Left forelimb (tissue), 1 donor: ENCODE measurements at places on chromosomes 5 and 9.
A peak's percentile ranks its signal among the peaks of the same experiment; 100 is the strongest.

GRCh38 chr5:77145666-77146065, 58.6 kb upstream of the ZBED3 start:
- no peak for DNase-seq

DNA sequence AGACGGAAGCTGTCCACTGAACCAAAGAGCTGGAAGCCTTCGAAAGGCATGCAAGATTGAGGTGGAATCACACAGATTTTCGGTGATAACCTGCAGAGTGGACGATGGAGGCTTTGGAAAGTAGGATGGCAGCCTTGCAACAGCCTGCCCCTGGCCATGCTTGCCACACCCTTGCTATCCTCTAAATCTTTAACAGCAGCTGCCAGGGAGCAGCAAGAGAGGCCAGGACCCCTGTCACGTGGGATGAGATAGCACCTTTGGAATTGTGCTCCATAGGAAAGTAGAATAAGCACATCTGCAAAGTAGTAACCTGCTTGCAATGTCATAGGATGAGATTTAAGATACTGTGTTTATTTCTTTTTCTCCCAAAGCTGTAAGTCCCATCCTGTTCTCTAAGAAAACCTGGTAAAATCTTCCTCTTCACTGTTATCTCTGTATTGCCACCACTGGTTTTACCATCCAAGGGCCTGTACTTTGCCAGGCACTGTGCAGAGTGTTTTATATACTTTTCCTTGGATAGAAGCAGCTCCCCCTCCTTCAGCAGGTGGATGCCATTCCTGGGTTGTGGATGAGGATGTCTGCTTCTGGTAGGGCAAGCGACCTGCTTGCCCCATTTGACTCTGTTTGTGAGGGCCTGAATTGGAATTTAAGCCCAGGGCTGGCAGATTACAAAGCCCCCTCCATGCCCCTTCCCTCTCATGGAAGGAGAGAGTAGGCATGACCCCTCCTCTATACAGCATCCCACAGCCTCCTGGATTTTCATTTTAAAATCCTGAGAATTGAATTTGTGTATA, 10.1 kb downstream of the TRIO start:
- no peak for DNase-seq

DNA sequence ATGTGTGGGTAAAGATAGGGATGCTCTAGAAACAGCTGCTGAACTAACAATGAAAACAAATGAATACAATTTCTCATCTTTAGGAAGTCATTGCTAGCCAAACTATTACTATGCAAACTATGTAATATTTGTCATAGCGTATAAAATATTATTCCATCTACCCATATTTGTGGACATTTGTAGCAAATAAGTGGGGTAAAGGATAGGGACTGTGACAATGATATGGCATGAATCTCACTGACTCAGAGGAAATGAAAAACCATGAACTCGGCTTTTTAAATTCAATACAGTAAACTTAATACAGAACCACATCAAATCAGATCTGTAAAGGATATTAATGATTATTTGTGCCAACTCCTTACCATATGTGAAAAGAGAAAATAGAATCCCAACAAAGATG, 16.7 kb upstream of the TAS2R1 start:
- no peak for DNase-seq

DNA sequence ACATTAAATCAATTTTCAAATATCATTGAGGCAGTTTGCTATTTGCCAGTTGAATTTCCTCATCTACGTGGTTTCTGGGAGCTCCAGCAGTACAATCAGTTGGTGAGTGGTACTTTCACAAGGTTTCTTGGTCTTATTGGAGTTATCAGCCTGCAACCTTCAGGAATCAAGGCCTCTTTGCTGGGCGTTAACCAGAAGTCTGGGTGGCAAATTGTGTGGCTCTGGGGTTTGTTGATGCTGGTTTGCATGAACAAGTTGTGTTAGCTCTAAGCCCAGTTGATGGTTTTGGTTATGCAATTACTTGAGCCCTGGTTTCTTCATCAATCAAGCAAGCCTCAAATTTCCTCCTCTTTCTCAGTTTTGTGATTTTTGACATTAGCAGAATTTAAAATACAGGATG, 152.9 kb upstream of the ANKRD55 start:
- no peak for DNase-seq

DNA sequence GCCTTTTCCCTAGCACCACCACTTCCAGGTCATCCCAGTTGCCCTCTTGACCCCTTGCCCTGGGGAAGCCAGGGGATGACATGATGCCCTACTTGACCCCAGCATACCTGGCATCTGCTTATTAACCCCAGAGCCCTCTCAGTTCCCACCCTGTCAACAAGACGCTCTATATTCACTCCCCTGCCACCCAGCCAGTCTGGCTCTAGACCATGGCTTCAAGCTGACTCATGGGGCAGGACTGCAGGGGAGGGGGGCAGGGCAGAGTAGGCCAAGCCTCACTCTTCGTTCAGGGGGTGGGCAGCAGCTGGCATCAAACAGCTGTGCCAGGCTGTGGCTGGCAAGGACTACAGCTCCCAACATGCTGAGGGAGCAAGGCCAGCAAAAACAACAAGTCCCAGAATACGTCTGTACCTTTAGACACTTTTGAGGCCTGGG, 5.3 kb downstream of the ATOSB start:
- DNase-seq, result peak; percentile 69
